ENCODE measurements at places on chromosomes 13 and 19.

DNA sequence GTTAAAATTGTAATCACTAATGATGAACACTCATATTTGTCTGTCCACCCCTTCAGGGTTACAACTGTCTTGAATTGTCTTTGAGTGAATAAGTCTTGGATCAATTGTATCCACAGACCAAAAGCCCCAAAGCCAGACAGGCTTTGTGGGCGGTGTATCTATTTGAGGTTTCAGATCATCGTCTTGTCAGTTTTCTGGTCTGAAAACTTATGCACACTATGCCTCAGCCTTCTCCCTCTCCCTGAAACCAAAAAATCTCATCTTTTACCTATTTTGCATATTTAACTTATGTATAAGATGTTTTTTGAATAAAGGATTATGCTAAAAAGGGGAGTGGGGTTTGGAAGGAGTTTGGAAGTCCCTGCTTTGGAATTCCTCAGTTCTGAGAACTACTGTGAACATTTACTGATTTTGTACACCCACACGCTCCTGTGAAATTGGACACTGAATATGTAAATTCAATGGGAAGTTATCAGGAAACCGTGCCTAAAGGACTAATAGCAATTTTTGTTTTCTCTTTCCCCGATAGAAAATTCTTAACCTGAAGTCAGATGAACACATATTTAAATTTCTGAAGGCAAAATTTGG, 52.1 kb downstream of the DPY19L3 start:
- no peak for DNase-seq

GRCh38 chr13:41562083-41562482, 104.7 kb downstream of the RGCC start:
- DNase-seq = no peak

GRCh38 chr13:108302279-108302678, 32.8 kb downstream of the TNFSF13B start:
- no peak for DNase-seq

DNA sequence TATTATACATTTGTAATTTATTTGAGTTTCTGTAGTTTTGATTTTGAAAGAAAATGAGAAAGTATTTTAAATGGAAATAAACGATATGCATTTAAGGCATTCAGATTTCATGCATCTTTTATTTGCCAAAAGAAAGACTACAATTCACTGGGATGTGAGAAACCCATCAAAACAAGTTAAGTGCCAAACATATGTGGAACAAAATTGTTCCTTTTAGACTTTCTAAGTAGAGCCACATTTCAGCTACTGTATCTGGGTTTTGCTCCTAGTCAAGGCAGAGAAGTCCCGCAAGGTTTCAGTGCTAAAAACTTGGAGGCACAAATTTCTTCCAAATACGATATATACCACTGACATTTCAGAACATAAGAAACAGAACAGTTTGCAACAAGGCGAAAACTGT, 1191.9 kb downstream of the SLITRK5 start:
- no peak for DNase-seq

- DNase-seq = peak; percentile 62
Measured at GRCh38 chr13:107205318-107206104, 637.6 kb upstream of the ARGLU1 start.

DNA sequence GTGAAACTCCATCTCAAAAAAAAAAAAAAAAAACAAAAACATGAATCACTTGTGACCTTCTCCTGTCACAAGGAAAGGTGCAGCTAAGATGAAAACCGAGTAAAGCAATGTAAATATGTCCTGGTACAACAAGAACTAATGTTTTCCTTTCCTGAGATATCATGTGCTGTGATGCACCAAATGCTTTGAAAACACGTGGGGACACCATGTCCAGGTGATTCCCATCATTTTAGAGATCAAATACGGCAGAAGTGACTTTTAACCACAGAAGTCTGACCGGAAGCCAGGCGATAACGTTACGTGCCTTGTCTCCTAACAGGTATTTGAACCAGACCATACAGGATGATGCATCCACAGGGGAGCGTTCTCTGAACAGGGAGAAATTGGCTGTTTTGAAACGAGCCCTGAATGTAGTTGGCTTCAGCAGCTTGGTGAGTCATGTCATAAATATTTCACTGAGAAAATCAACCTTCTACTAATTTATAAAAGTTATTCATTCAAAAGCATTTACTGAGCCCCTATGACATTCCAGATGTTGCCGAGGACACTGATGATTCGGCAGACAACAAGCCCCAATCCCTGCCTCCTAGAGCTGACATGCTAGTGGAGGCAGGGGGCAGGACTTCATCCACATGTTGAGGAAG, 328.1 kb downstream of the MYO16 start:
- no peak for DNase-seq

DNA sequence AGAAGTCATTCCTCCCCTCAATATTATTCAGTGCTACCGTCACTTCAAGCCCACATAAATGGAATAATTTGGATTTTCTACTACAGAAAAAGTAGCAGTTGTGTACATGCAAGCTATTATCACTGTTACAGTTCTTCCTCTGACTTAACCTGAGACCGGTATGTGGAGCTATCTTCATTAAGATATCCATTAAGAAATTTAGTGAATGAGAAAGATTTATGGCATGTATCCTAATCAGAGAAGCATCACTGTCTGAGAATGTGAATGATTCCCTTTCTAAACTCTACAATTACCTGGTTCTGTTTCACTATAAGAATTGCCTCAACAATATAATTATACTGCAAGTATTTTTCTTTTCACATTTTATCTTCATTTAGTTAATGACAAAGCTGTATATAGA, 278.7 kb downstream of the KLF5 start:
- DNase-seq = no peak
